ENCODE measurements at places on chromosomes 5 and 9.

GRCh38 chr9:115575147-115575546, 457.2 kb upstream of the TNC start:
- DNase-seq: no peak

DNA sequence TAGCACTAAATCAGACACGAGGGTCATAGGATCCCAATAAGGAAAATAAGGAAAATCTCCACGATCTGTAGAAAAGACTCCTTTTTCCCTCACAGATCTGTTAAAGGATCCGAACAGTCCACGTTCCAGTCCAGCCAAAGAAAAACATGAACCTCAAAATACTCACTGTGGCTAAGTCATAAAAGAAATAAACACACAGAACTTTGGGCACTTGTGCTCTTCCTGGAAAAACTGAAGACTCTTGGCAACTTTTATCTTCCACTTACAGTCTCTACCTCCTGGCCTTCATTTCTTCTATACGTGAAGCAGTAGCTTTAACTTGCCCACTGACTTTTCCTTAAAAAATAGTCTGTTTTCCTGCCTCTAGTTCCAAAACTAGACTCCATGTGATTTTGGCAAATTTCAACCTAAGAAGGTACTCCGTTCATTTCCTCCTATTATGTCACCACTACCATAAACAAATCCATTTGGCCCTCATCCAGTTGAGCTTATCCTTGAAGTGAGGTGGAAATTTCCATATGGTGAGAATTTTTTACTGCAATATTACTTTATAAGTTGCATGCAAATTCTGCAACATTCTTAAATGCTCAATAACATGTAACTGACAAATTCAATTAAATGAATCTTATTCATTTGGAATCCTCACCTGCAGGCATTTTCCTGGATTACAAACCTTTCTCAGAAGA, 5.3 kb upstream of the LHFPL2 start:
- no peak for DNase-seq

- no peak for DNase-seq
Observed at GRCh38 chr5:10505517-10506095, 58.3 kb upstream of the ANKRD33B start.

DNA sequence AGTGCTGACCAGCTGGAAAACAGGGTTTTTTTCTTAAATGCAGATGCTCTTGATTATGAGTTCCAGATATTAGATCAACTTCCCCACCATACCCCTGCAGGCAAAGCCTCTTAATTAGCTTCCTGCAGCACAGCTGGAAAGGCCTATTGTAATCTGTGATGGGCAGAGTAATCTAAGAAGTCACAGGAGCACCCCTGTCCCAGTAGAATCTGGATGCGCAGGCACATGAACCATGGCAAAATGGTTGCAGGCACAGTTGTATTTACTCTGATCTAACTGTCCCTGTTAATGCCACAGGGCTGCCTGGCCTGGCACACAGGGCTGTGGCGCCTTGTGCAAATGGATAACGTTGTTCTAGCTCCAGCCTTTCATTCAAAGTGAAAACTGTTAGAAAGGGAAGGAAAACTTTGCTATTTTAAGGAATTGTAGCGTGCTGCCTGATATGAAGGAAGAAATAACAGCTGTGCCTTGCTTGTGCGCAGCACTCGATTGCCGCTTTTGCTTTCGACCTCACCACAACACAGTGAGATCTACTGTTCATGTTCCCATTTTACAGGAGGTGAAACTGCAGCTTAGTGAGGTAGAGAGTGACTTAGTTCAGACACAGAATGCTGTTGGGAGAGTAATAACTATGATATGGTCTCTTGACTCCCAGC, 2.3 kb downstream of the TGFBI start:
- DNase-seq: no peak

DNA sequence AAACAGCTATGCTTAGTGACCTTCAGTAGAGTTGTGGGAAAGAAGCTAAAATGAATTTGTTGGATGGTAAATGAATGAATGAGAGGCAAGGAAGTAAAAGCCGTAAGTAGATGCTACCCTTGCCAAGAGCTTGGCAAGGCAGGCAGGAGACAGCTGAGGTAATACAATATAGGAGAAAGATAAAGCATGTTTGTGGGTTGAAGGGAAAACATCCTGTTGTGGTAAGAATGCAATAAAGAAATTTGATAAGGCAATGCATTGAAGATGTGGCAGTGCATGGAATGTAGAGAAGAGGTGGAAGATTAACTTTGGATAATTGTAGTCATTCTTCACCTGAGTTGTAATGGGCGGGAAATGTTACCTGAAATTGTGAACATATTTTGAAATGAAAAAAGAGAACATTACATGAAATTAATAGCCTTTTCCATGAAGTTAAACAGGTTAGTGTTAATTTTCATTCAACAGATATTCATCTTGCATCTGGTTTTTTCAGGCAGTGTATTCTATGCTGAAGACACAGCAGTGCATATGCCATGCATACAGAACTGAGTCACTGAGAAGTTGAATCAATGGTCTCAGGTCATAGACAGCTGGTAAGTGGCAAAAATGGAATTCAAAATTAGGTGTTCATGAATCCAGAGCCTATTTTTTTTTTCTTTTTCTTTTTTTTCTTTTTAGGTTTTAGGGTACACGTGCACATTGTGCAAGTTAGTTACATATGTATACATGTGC, 43.4 kb upstream of the SPINK5 start:
- DNase-seq: no peak

- no peak for DNase-seq
Observed at GRCh38 chr9:135786146-135786690, 84.2 kb downstream of the KCNT1 start.

Measured in central memory CD4-positive, alpha-beta T cell (primary cell).